Type B pancreatic cell (in vitro differentiated cells): ENCODE measurements at places on chromosomes 4 and X.

- no peak for DNase-seq
These were observed 235.4 kb downstream of the MGST2 start for GRCh38 chr4:139900964-139901376.

GRCh38 chr4:167218022-167218608 is 16.2 kb downstream of the SPOCK3 start:
- DNase-seq, result no peak

- no peak for DNase-seq
These were observed 589 bp upstream of the NEUROG2 start for GRCh38 chr4:112516471-112517066.

- DNase-seq, result no peak
These were observed 22.0 kb downstream of the ELF2 start for GRCh38 chr4:139154952-139155557.

GRCh38 chrX:123256378-123256777 is 72.3 kb downstream of the GRIA3 start:
- DNase-seq, result no peak

GRCh38 chr4:123284168-123284567 is 112.4 kb upstream of the SPRY1 start:
- DNase-seq, result no peak

GRCh38 chrX:149267878-149268813 is 237.0 kb downstream of the IDS start:
- no peak for DNase-seq

- DNase-seq, result no peak
These were observed 472.8 kb downstream of the TMA16 start for GRCh38 chr4:163967263-163967662.

GRCh38 chr4:186265683-186266652 is at the start of gene F11:
TSS of gene F11 (plus strand) at chr4:186266189. CDS start at chr4:186267137, 948 bp downstream.
- no peak for DNase-seq

DNA sequence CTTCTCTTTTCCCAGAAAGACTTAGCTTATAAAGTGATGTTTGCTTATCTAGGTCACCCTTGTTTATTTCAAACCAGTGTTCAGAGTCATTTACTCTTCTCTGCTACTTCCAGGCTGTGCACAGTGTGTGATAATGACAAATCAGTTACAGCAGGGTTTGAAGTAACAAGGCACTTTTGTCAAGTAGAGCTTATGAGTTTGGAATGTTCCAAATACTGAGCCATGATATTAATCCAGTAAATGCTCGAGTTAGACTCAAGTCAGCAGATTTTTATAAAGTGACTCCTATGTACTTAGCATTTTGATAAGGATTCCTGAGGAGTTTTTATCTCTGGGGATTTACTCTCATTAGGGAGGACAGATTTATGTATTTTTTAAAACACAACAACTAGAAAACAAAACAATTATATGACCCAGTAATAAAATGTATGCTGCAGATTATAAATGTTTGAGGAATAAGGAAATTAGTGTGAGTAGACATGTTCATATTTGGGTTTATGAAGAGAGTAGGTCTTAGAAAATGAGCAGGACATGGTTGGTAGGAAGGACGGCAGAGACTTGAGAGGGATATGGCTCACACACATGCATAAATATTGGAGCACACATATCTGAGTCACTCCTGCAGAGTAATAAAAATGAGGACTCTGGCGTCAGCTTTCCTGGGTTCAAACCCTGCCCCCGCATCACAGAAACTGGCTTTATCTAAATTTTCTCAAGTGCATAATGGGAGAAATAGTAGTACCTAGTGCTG is 271.2 kb downstream of the FBXO8 start:
- DNase-seq, result no peak

DNA sequence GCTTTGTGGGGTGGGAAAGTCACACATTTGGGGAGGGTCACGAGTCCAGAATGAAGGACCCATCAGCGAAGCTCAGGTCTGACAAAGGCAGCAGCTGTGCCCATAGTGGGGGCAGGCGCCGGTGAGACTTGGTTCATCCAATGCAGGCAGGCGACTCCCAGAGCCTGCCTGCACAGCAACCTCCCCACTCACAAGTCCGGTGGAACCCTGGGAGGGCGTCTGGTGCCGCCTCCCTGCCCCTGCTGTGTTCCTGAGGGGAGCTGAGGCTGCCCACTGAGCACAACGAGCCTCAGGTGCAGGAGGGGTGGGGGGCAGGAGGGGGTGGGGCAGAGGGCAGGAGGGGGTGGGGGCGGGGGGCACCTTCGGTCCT is 13.7 kb downstream of the LRPAP1 start:
- no peak for DNase-seq

GRCh38 chrX:7294483-7294882 is 146.5 kb upstream of the PUDP start:
- DNase-seq, result no peak

DNA sequence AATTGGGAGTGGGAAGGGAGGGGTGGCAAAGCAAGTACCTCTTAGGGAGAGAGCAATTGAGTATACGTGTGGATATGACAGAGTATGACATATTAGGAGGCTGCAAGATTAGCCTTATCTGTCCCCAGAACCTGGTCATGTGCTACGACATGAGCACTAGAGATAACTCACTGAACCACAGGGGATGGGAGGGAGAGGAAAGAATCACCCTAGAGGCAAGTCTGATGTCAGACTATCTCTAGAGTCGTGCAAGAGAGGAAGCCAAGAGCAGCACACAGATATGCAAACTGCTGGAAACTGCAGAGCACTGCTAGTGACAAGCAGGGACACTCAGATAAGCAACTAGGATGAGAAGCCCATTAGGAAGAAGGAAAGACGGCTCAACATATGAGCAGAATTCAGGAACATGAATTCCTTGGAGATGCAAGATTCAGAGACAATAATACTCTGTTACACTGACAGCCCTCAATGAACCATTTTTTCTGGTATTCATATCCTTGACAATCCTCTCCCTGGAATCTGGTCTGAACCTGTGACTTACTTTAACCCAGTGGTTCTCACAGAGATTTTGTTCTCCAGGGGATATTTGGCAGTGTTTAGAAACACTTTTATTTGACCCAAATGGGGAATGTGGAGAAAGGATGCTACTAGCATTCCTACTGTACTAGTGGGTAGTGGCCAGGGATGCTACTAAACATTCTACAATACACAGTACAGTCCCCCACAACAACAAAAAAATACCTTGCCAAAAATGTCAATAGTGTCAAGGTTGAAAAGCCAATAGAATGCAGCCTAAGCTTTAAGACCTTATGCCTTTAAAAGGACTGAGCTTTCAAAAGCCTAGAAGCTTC is 84.0 kb upstream of the BMP2K start:
- DNase-seq, result no peak

- DNase-seq, result peak; percentile 68
These were observed 672 bp downstream of the PGM2 start for GRCh38 chr4:37827030-37827685.

DNA sequence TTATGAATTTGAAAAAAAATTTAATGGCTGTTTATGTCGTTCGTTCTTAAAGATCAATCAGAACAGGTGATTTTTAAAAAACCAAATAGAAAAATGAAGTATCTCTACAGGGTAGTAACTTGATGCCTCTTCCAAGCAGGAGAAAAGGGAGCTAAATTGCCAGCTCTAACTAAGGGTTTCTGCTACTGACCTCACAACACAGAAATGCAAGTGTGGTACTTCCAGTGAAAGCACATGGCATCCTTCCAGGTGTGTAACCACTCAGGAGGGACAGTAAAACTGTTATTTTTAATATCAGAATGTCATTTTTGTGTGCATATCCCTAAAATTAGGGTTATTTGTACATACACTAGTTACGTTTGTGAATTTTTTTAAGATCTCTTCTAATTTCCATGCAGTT is 116.8 kb upstream of the ZCCHC13 start:
- no peak for DNase-seq

- no peak for DNase-seq
These were observed 95.8 kb upstream of the EGFL6 start for GRCh38 chrX:13473442-13474163.
